Spleen (tissue), 13 donors: ENCODE measurements at places on chromosomes 5 and 9.

DNA sequence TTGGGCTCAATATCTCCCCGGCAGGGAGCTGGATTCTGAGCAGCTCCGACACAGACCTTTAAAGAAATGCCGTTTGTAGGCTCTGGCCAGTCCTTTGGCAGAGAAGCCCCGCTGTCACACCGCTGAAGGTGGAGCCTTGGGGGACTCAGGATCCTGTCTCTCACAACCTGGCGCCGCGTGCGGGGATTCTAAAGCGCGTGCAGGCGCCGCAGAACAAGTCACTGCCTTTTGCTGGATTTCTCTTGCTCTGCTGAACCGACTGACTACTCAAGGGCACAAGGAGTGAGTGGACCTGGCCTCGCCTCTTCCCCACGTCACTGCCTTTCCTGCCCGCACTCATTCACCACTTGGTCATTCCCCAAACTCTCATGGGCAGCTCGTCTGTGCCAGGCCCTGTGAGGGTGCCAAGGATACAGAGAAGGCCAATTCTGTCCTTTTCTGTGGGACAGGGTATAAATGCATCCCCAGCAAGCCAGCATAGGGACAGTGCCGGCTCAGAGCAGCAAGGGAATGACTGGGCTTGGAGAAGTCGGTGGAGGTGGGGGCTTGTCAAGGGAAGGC, 69.3 kb downstream of the CRB2 start:
- DNase-seq: peak; percentile 48

DNA sequence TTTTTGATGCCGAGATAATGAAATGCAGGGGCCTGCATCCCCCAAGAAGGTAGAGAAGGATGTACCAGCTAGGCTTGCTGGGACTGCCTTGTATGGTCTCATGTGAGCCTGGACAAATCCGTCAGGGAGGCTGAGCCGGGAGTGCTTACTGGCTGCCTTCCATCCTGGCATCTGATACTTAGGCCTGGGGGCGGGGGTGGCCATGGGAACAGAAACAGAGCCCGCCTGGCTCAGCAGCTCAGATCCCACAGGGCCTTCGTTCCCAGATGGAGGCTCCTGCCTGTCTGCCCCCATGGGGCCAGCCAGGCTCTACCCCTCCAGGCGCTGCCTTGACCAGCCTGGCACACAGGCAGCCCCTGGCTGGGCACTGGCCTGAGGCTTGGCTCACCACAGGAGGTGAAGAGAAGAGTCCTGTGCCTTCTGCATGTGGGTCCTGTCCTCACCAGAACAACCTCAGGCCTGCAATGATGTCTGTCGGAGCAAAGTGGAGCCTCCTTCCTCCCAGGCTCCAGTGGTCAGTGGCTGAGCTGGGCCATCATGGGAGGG, 10.5 kb upstream of the SPATA31E1 start:
- DNase-seq: peak; percentile 61

DNA sequence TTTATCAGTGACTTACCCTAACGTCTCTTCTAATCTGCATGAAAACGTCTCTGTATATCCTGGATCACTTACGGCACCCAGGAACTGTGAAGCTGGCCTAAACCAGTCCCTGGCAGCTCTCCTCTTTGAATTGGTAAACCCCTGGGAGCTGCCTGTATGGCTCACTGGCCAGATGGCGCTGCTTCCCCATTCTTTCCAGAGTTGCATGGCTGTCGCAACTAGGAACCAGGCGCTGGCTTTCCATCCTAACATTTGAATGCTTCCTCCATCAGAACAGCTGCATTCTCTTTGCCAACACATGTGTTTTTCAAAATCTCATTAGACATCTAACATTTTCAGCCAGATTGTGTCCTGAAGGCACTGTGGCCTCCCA, 8.0 kb upstream of the PCA3 start:
- no peak for DNase-seq

DNA sequence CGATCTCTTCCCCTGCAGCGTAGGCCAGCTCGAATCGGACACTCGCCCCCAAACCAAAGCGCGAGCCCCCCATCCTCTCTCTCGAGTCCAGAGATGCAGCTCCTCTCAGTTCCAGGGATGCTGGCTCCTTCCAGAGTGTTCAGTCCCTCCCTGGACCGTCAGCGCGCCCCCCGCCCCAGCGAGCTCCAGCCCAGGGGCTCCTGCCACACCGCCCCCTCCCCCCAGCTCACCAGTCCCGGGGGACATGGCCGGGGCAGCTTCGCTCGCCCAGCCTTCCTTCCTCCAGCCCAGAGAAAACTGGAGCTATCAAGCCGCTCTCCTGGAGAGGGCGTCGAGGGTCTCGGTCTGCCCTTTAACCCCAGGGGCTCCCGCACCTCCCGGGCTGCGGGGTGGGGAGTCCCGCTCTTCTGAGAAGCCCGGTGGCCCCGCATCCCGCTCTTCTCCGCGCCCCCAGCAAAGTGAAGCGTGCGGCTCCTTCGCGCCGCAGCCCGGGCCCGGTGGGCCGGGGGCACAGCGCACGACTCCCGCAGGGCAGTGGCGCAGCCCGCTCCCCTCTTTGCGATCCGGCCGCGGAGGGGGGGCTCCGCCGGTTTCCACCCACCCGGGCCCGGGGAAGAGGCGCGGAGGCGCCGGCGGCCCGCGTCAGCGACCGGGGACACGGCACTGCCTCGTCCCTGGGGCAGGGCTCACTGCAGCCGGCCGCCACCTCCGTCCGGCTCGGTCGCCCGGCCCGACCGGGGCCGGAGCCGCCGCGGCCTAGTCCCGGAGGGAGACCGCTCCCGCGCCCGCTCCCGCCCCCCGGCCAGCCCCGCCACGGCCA, 587 bp downstream of the MIER3 start:
- peak; percentile 86 for DNase-seq

DNA sequence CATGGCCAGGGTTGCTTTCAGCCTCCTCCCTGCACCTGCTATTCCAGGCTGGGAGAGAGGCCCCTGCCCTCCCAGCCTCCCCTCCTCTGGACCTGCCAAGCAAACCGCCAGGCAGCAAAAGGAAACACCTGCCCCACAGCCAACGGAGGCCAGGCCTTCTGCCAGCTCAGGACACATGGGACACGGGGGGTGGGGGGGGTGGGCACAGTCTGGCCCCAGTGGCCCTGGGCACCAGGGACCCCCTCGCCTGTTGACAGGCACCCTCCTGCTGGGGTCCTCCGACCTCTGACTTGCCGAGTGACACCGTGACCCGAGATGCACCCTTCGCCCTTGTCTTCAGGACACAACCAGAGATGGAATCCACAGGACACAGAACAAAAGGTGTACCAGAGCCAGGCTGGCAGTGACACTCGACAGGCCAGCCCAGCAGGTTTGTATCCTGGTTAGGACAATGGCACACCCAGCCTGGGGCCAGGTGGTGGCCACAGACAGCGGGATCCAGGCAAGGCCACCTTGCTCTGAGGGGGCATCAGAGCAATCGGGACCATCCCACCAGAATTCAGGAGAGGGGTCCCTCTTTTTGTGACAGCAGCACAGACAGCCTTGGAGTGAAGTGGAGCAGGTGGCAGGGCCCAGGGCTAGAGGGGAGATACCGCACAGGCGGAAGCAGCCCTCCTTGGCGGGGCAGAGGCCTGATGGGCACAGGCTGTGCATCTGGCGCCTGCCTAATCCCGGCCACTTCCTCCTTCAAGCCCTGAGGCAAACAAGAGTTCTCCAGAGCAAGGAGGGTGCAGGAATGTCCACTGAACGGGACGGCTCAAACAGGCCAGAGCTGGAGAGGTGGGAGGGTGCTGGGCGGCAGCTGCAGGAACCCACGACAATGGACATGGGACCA, 1.3 kb upstream of the TMEM210 start:
- DNase-seq: no peak

GRCh38 chr9:17597977-17598376, 19.1 kb downstream of the SH3GL2 start:
- DNase-seq: no peak
